ENCODE measurements at places on chromosomes 16 and 17.

GRCh38 chr17:73013816-73014663, 78.4 kb downstream of the SLC39A11 start:
- DNase-seq, result no peak

GRCh38 chr17:82177761-82178498, 34.7 kb downstream of the CCDC57 start:
- DNase-seq, result no peak

- DNase-seq, result no peak
Observed at GRCh38 chr17:8322061-8322460, 12.0 kb downstream of the ARHGEF15 start.

GRCh38 chr16:19810817-19811731, 73.6 kb downstream of the GPRC5B start:
- DNase-seq, result no peak

DNA sequence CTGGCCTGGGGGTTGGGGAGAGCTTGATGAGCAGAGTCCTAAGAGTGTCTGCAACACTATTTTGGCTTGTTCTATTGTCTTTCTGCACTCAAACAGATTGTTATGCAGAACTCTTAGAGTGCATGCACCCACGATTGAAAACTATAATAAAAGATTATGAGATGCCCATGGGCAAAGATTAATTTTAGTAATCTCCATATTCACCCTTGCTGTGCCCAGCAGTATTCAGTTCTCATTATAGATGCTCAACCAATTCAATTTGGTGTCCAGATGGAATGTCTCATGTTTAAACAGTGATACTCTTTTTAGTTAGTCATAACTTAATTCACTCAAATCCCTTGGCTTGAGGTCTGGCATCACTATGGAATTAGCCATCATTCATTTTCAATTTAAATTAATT, 952.5 kb downstream of the CDH8 start:
- DNase-seq, result no peak

GRCh38 chr16:70700101-70701020, 14.5 kb upstream of the MTSS2 start:
- no peak for DNase-seq

- no peak for DNase-seq
Observed at GRCh38 chr16:88697831-88698615, 8.2 kb downstream of the RNF166 start.

DNA sequence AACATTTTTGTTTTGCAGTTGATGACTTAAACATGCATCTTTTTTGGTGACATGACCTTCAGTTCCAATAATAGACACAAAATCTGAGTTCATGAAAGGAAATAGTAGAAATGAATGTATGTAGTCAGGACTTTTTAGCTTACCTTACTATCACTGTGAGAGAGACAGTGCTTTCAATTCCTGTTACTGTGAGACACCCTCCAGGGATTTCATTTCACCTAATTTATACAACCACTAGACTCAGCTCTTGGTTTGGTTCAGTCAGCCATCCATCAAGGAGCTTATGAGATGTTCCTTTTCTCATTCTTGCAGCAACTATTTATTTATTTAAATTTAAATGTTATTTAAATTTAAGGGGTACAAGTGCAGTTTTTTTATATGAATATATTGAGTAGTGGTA, 77.9 kb downstream of the MAP2K4 start:
- DNase-seq, result no peak

DNA sequence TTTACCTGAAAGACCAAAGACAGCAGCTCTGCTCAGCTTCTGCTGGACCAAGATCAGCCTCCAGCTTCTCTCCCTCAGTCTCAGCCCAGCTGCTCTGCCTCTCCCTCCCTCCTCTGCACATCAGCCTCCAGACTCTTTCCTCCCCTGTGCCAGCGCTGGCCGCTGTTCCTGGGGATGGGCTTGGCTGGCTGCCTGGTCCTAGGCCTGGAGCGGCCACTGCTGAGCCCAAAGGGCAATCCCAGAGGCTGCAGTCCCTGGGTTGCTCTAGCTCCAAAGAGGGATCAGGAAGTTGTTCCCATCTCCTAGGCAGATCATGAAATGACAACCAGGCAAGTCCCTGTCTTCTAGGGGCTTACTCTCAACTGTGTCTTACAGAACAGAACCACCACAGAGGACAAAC, 31.3 kb downstream of the DCUN1D3 start:
- no peak for DNase-seq

DNA sequence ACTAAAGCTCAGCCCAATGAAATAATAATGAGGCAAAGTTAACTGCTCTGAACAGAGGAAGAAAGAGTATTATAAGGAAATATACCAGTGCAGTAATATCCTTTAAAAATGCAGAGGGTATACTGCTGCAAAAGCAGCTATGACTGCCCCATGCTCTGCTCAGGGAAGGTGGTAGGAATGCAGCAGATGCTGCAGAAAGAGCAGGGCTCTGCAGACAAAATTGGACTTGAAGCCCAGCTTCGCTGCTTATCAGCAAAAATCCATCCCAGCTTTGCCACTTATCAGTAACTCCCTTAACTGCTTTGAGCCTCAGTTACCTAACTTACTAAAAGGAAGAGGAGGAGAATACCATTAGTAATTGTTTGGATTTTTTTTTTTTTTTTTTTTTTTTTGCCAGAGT, 533.8 kb upstream of the CDH5 start:
- no peak for DNase-seq

GRCh38 chr16:2223942-2224486, 623 bp downstream of the E4F1 start:
- no peak for DNase-seq

- DNase-seq, result no peak
Observed at GRCh38 chr16:30040221-30040620, 9.2 kb upstream of the TLCD3B start.

GRCh38 chr16:82167670-82168069, 2.4 kb downstream of the MPHOSPH6 start:
- DNase-seq, result no peak

- no peak for DNase-seq
Observed at GRCh38 chr17:9255833-9256232, 234.5 kb downstream of the NTN1 start.

DNA sequence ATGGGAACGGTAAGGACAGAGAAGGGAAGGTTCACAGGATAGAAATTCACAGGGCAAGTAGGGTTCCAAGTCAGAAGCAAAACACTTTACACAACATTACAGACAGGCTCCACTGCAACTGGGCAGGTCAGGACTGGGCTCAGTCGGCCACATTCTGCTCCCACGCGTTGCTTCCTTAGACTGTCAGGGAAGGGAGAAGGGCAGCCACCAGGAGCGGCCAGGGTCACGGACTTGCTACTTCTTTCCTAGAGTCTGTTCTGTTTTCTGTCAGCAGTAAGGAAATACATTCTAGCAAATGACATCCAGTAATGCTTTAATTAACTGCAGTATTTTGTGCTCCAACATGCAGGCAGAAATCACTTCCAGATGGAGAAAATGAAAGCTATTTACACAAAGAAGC, 160.3 kb upstream of the RPH3AL start:
- DNase-seq, result no peak

- no peak for DNase-seq
Observed at GRCh38 chr17:17593222-17593620, 1.7 kb upstream of the PEMT start.

GRCh38 chr17:1087381-1088241, 90.7 kb downstream of the TIMM22 start:
- no peak for DNase-seq

- DNase-seq, result no peak
Observed at GRCh38 chr16:75086281-75086680, 30.3 kb downstream of the LDHD start.

DNA sequence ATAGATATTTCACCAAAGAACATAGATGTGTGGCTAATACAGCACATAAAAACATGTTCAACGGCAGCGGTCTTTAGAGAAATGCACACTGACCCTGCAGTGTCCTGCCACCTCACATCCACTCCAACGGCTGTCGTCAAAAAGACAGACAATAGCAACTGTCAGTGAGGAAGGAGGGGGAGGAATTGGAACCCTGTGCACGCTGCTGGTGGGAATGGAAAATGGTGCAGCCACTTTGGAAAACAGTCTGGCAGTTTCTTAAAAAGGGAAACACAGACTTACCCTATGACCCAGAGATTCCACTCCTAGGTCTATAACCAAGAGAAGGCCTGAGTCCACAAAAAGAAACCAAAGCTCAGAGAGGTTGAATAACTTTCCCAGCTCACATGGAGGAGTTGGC, 7.7 kb downstream of the CEP295NL start:
- no peak for DNase-seq

DNA sequence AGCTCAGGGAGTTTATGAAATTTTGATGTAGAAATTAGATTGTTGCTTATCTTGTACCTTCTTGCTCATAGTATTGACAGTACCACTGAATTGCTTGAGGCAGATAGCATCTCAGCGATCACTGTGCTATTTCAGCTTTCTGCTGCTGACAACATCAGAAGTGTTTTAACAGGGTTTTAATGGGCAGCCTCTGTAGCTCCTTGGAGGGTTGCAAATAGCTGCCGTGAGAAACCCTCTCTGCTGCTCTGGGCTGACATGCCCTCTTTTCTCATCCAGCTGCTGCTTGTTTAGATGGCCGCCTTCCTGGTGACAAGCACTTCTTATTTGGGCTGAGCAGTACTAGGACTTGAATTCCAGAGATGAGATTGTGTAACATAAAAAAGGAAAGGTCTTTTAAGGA, 180.2 kb upstream of the TBX2 start:
- DNase-seq, result no peak

- DNase-seq, result no peak
Observed at GRCh38 chr17:56899403-56899802, 14.4 kb downstream of the TRIM25 start.
